ENCODE measurements at places on chromosomes 2 and 18.
A peak's percentile ranks its signal among the peaks of the same experiment; 100 is the strongest.

- peak; percentile 39 for DNase-seq
- no peaks in the 10 kb centered on the region for H3K36me3 ChIP-seq
- H3K27me3 ChIP-seq, result no peaks in the 10 kb centered on the region
- no peak overlapping the region for H3K4me3 ChIP-seq
Measured at GRCh38 chr2:98458207-98458606, 13.5 kb downstream of the INPP4A start.

GRCh38 chr2:178804791-178805190 is 2.4 kb downstream of the TTN start:
- no peaks in the 10 kb centered on the region for H3K4me1 ChIP-seq
- no peak overlapping the region for H3K4me3 ChIP-seq
- H3K36me3 ChIP-seq, result no peaks in the 10 kb centered on the region
- no peak overlapping the region for H3K27ac ChIP-seq
- no peaks in the 10 kb centered on the region for H3K27me3 ChIP-seq

- H3K4me3 ChIP-seq, result no peak overlapping the region
- no peak overlapping the region for H3K27ac ChIP-seq
- no peak for DNase-seq
Measured at GRCh38 chr18:56825878-56826277, 174.7 kb downstream of the WDR7 start.

- H3K4me3 ChIP-seq, result peak overlapping the region; percentile 41
- peak overlapping the region; percentile 47 for H3K27ac ChIP-seq
- peaks cover 60% of the 10 kb centered on the region for H3K4me1 ChIP-seq
- no peaks in the 10 kb centered on the region for H3K27me3 ChIP-seq
- DNase-seq, result peak; percentile 65
Measured at GRCh38 chr18:13464432-13465123, 246.0 kb downstream of the LDLRAD4 start.

DNA sequence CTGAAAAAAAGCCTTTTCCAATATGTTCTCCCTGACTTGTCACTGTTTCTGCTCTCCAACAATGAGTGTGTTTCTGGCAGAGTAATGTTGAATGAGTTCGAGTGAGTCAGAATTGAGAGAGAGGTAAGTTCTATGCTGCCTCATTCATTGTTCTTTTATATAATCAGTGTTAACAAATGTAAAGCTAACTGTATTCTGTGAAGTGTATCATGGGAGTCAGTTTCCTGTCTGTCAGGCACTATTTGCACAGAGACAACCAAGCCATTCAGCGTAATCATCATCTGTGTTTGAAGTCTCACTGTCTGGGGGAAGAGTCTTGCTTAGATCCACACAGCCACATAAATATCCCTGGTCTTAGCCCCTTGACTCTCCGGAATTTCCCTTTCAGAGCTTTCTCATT is 22.0 kb upstream of the UPP2 start:
- H3K4me3 ChIP-seq, result no peak overlapping the region
- DNase-seq, result no peak
- no peaks in the 10 kb centered on the region for H3K4me1 ChIP-seq
- no peaks in the 10 kb centered on the region for H3K27me3 ChIP-seq

- H3K4me3 ChIP-seq, result no peak overlapping the region
- no peak for DNase-seq
- no peaks in the 10 kb centered on the region for H3K27me3 ChIP-seq
- peaks cover 54% of the 10 kb centered on the region for H3K36me3 ChIP-seq
- H3K27ac ChIP-seq, result no peak overlapping the region
Measured at GRCh38 chr18:2687390-2688001, 32.0 kb downstream of the SMCHD1 start.

GRCh38 chr2:217795706-217796465 is 206.9 kb downstream of the TNS1 start:
- no peaks in the 10 kb centered on the region for H3K36me3 ChIP-seq
- H3K4me1 ChIP-seq, result no peaks in the 10 kb centered on the region
- H3K27me3 ChIP-seq, result no peaks in the 10 kb centered on the region
- no peak overlapping the region for H3K4me3 ChIP-seq
- no peak for DNase-seq
- H3K27ac ChIP-seq, result no peak overlapping the region

Measured in CD4-positive, alpha-beta memory T cell (primary cell).